ENCODE measurements at places on chromosomes 6 and 20. TPM values are rescaled to one million over a fixed set of nuclear protein-coding genes. Genes with fewer than 3 reads are reported as not detected.

The BPIFA3 gene
- total RNA-seq = not detected

DNA sequence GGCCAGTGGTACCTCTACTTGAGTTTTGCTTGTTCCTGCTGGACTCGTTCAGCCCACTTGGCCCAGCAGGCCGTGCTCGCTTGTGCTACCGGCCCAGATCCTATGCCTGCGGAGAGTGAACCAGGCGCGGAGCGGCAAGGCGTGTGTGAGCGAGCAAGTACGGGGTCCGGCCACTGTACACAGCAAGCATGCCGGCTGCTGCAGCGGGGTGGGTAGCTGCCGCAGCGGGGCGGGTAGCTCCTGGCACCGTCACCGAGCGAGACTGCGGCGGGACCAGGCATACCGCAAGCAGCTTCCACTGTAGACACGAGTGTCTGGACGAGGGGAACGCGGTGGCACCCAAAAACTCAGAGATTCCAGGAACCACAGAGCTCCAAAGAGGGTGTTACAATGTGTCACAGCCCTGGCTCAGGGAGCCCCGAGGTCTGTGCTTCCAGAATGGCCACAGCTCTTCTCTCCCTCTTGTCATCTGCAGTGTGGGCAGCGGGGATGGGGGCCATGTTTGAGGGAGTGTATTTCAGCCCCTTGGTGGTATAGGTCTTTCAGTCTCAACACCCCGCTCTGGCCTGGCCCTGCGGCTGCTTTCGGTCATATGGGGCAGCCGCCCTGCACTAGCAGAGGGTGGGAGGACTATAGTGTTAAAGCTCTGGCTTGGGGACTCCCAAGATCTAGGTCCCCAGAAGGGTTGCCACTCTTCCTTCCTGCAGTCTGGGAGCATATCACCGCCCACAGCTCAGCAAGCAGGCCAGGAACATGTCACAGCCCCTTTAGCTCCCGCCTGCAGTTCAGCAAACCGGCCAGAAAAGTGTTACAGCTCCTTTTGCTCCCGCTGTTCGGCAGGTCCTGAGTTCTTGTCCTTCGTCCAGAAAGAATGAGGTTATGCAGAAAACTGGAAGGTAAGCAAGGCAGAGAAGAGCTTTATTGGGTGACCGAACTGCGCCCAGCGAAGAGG, 6.1 kb upstream of the RWDD1 start:
- H3K27me3 ChIP-seq = peaks cover 20% of the 10 kb centered on the region
- DNase-seq = no peak
- H3K27ac ChIP-seq = no peak overlapping the region
- H3K36me3 ChIP-seq = no peaks in the 10 kb centered on the region
- peaks cover 14% of the 10 kb centered on the region for H3K4me1 ChIP-seq

DNA sequence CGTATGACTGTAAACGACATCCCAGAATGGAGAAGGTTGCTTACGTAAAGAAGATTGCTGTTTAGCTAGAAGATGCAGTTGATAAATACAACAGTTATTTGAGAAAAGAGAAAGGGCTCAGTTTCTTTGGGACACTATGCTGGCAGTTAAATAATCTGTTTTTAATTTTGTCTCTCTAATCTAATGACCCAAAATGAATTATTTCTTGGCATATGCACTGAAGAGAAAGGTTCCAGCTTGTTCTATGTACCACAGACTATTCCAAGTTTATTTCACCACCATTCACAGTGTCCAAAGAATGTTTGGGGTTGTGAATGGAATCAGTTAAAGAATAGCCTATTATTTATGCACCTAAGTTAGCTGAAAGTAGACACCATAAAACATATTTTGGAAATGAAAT, 449.9 kb downstream of the RNF144B start:
- no peaks in the 10 kb centered on the region for H3K36me3 ChIP-seq
- no peak overlapping the region for H3K4me3 ChIP-seq
- no peaks in the 10 kb centered on the region for H3K4me1 ChIP-seq
- no peak for DNase-seq
- no peaks in the 10 kb centered on the region for H3K27me3 ChIP-seq

The SNAP25 gene
- not detected for total RNA-seq

DNA sequence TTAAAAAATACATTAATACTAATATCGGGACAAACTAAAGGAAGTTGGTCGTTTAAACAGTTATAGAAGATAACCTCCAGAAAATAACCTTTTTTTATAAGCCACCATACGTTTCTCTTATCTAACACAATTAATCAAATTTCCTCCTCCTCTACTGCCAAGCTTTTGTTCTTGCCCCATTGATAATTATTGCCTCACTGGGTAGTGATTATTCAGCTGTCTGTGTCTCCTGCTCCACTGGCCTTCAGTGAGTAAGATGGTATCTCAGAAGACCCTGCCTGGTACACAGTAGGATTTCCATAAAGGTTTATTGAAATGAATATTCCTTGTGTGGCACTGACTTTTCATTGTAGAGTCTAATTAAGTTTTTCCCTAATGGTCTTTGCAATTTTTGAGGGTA, 165.5 kb upstream of the SCGN start:
- H3K36me3 ChIP-seq = no peaks in the 10 kb centered on the region
- no peaks in the 10 kb centered on the region for H3K27me3 ChIP-seq
- no peak overlapping the region for H3K4me3 ChIP-seq
- DNase-seq = no peak

DNA sequence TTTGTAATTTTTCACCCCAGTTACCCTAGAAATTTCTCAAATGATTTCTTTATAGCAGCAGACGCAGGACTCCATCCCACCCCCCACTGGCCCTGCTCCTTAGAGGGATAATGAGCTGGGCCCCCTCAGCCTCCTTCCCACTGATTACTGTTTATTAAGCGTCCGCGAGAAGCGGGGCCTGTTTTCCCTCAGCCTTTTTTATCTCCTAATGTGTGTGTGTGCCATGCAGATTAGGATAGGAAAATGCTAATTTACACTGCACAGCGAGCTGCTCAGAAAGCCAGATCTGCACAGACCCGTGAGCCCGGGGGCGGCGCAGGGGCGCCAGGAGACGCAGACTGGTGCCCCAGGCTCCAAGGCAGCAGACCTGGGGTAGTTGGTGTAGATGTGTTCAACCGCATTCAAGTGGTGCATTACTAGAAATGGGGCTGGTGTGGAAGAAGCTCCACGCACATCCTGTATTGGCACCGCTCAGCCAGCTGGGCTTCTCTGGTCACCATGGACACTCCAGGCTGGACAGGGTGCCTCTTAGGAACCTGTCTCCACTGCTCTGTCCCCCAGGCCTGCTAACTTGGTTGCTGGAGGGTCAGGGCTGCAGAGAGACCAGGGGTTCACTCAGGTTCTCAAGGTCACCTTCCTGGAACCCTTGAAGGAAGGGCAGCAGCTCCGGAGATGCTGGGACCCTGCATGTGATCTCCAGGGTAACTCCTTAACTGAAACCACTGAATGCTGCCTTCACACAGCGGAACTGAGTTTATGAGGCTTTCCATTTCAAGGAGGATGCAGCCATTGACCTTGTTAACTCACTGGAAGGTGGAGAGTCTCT, 256.3 kb downstream of the ERMARD start:
- no peaks in the 10 kb centered on the region for H3K4me1 ChIP-seq
- peak; percentile 22 for DNase-seq
- peaks cover 10% of the 10 kb centered on the region for H3K36me3 ChIP-seq
- no peak overlapping the region for H3K4me3 ChIP-seq
- H3K27me3 ChIP-seq = peaks cover 14% of the 10 kb centered on the region
- H3K27ac ChIP-seq = no peak overlapping the region

DNA sequence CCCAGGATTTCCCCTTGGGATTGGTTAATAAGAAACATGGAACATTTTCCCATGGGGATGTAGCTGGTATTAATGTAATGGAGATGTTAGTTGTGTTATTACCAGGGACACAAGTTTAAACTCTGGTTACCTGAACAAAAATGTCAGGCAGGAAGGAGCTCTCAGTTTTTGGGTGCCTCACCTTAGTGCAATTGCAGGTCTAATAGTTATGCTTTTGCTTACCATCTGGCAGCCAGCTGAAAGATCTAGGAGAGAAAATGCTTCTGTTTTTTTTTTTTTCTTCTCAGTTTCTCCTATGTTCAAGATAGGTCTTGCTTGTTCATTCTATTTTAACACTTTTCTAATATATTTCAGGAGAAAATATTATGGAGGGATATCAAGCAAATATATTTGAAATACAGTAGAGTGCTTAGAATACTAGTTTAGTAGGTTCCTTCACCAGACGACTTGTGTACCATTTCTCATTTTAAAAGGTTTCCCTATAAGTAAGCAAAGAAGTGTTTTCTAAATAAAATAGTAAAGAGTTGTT, 4.2 kb upstream of the UBE2J1 start:
- peak overlapping the region; percentile 77 for H3K4me3 ChIP-seq
- DNase-seq = no peak

DNA sequence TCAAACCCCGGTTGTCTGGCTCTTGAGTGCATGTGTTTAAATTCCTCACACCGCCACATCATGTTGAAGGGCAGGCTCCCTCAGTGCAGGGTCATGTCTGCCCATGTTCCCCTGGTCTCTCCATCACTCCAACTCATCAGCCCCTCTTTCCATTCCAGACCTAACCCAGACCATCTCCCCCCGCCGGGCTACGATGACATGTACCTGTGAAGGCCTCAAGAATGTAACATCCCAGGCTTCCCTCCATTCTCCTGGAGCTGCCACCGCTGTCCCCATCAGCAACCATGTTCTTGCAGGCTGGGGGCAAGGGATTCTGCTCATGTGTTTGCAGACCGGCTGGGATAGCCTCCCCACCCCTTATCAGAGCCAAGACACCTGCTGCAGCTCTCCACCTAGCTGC, 19.9 kb downstream of the TMEM74B start:
- H3K36me3 ChIP-seq = peaks cover 47% of the 10 kb centered on the region
- no peaks in the 10 kb centered on the region for H3K27me3 ChIP-seq
- peaks cover 7% of the 10 kb centered on the region for H3K4me1 ChIP-seq
- no peak overlapping the region for H3K27ac ChIP-seq
- peak; percentile 33 for DNase-seq
- H3K4me3 ChIP-seq = no peak overlapping the region

The CST9L gene
- total RNA-seq = not detected

DNA sequence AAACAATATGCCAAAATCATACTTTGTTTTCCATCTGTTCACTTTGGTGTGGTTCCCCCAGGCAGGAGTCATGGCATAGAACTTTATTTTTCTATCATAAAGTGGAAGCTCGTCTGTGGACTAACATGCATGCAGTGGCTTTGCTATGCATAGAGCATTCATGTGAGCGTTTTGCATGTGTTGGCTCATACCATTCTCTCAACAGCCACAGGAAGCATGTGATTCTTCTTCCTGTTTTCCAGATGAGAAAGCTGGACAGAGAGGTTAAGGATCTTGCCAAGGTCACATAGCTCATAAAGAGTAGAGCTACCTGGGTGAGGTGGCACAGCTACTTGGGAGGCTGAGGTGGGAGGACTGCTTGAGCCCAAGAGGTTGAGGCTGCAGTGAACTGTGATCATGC, 123.4 kb upstream of the HDGFL1 start:
- H3K4me3 ChIP-seq = no peak overlapping the region
- no peaks in the 10 kb centered on the region for H3K4me1 ChIP-seq

DNA sequence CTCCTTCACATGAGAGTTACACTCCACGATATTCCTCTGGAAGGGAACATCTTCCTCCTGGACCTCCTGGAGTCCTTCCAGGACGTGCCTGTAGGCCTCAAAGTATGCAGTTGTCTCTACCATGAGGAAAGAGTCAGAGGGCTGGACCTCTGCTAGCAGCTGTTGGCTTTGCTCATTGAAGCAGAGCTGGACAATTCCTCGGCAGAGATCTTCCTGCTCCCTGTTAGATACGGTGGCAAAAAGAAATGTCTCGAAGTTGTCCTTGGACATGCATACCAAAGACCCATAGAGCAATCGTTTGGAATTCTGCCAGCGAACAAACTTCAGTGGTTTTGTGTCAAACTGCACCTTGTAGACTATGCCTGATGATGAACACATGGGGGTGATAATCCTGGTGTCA, 7.7 kb downstream of the ZNFX1 start:
- peaks cover 75% of the 10 kb centered on the region for H3K4me1 ChIP-seq
- H3K27me3 ChIP-seq = no peaks in the 10 kb centered on the region
- no peak overlapping the region for H3K27ac ChIP-seq
- peak overlapping the region; percentile 67 for H3K4me3 ChIP-seq
- peaks cover 74% of the 10 kb centered on the region for H3K36me3 ChIP-seq

The SDCBP2 gene
- total RNA-seq = 2.1 TPM

DNA sequence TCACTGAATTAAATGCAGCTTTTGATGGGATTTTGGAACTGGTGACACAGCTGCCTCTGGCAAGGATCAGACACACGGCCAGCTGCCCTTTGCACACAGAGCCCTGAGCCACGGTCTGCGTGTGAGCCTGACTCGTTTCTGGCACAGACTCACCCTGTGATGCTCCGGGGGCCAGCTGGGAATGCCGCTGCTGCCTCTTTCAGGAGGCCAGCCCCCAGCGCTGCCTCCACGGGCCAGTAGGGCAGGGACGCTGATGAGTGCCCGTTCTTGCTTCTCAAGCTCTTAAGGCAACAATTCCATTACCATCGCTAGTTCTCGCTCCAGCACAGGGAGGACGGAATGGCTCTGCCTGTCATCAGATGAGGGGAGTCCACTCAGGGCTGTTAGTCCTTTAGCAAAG, 61.6 kb downstream of the IRF4 start:
- H3K36me3 ChIP-seq = peaks cover 7% of the 10 kb centered on the region
- DNase-seq = peak; percentile 23
- H3K4me1 ChIP-seq = peaks cover 18% of the 10 kb centered on the region
- H3K27ac ChIP-seq = no peak overlapping the region
- H3K27me3 ChIP-seq = peaks cover 16% of the 10 kb centered on the region

DNA sequence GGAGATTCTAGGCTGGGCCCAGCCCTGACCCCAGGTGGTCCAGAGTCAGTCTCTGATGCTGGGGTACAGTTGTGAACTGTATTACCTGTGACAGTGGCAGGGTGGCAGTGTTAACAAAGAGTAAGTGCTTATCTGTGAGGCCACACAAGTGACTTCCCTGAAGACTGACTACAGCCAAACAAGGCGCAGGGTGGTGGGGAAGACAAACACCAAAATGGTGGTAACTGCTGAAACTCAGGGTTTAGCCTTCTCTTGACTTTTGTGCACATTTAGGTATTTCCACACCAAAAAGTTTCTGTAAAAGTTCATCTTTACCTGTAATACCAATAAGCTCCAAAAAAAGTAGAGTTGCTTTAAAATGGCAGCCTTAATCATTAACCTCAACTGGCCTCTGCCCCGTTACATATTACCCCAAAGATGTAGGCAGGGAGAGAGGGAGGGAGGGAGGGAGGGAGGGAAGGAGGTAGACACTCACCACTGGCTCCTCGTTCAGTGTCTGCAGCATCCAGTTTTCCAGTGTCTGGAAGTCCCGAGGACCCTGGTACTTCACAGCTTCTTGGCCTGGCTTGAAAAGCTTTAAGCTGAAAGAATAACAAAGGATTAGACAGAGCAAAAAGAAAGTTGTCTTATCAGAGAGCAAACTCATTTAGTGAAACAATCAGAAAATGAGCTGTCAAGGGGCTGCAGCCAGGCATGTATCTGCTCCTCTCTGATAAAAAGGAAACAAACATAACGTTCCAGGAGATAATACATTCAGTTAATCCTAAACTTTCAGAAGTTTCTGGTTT, 11.3 kb downstream of the TXNDC5 start:
- H3K36me3 ChIP-seq = peaks cover 36% of the 10 kb centered on the region
- H3K27ac ChIP-seq = no peak overlapping the region
- DNase-seq = no peak
- H3K4me3 ChIP-seq = no peak overlapping the region
- no peaks in the 10 kb centered on the region for H3K4me1 ChIP-seq

All from activated CD8-positive, alpha-beta memory T cell treated with anti-CD3 and anti-CD28 coated beads, Interleukin-2, amount 10 ng/mL, durations not matched to agents 7 days and 5 days (primary cell).